ENCODE measurements at places on chromosomes 1 and 21. TPM values are rescaled to one million over a fixed set of nuclear protein-coding genes. Genes with fewer than 3 reads are reported as not detected.

GRCh38 chr1:241225741-241226140, 131.3 kb downstream of the RGS7 start:
- DNase-seq: no peak

DNA sequence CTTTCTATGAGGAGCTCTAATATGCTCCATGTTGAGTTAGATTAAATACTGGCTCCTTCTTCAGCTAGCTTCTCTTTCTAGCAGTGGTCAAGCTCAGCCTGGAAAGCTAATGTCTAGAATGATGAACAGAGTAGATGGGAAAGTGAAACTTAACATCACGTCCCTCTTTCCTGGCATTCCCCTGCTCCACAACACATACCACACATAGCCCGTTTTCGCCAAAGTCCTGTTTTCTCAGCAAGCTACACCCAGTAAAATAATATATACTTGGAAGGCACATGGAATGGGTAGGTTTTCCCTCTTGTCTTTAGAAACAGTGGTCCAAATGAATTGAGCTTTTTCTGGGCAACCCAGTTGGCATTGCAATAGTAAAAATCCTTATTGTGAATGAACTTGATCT, 3.8 kb downstream of the KRTAP27-1 start:
- no peak for DNase-seq

DNA sequence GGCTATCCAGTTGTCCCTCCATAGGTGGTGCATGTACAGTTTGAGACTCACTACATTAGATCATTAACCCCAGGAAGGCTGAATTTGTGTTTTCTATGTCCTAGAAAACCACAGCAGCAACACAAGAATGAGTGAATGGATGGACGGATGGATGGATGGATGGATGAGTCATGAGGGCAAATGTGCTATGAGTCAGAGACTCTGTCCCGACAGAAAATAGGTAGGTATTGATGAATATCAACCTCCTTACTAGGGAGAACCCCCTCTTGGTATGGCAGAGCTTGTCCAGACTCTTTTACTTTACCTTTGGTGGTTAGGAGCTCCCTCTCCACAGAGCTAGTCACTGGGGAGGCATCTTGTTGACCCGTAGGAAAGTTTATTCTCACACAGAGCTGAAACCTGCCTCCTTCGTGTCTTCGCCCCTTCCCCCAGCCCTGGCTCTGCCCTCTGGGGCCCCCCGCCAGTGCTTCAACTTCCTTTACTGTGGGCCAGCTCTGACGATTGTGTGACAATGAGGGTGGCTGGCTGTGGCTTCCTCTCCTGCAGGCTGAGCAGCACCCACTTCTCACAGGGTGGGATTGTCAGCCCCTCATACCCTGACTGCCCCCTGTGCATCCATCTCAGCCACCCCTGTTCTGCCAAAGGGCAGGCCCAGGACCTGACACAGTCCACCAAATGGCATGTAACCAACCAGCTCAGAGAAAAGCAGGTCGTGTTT, 145.2 kb downstream of the FOXD2 start:
- no peak for DNase-seq

- no peak for DNase-seq
Measured at GRCh38 chr21:45611939-45612664, 31.4 kb upstream of the PCBP3 start.

GRCh38 chr1:38558055-38558454, 301.5 kb downstream of the RRAGC start:
- DNase-seq: no peak

- DNase-seq: no peak
Measured at GRCh38 chr1:162942916-162943559, 82.1 kb upstream of the CCDC190 start.

- no peak for DNase-seq
Measured at GRCh38 chr1:186113461-186113860, 261.6 kb downstream of the TPR start.

DNA sequence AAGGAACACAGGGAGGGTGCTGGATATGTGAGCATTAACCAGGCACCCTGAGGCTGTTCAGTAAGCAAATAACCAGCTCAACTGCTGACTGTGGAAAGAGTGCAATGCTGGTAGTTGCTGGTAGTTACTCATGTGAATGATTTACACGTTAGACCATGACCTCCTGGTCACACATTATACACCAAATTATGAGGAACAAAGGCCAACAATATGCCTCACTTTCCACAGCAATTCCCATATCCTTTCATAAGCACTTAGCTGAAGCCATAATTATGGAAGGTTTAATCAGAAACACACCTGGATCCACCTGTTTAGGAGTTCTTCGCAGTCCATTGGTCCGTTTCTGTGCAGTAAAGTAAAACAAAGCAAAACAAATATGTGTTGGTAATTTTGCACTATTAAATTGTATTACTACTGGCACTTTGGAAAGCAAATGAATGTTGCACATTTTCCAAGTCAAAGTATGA, 281.8 kb downstream of the VAV3 start:
- DNase-seq: no peak

DNA sequence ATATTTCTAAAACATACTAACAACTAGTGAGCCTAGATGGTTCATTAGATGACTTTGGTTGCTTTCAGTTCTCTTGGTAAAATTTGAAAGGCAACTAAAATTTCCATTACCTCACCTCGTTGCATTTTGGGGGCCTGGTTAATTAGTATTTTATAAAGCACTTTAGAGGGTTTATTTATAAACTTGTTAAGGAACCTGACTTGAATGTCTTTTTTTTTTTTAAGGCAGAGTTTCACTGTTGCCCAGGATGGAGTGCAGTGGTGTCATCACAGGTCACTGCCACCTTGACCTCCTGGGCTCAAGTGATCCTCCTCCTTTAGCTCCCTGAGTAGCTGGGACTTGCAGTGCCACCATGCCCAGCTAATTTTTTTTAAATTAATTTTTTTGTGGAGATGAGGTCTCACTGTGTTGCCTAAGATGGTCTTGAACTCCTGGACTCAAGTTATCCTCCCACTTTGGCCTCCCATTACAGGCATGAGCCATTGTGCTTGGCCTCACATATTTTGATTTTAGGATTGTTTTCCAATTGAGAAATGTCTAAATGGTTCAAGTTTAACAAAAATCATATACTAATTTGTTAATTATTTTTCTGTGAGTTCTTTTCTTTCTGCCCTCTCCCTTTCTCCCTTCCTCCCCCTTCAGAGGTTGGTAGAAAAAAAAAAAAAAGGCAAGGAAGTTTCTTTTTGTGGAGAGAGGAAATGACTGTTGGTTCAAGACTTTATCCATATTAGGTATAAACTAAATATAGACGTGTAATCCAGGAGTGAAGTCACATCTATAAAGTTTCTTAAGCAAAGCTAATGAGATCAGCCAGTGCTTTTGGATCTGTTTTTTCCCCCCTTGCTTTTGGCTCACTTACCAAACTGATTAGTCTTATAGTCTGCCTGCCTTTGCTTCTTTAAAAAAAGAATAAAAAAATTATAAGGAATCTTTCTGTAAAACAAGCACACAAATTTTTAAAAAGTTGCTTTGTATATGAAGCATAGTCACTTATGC, 24.7 kb downstream of the CLIC4 start:
- DNase-seq: peak; percentile 65

DNA sequence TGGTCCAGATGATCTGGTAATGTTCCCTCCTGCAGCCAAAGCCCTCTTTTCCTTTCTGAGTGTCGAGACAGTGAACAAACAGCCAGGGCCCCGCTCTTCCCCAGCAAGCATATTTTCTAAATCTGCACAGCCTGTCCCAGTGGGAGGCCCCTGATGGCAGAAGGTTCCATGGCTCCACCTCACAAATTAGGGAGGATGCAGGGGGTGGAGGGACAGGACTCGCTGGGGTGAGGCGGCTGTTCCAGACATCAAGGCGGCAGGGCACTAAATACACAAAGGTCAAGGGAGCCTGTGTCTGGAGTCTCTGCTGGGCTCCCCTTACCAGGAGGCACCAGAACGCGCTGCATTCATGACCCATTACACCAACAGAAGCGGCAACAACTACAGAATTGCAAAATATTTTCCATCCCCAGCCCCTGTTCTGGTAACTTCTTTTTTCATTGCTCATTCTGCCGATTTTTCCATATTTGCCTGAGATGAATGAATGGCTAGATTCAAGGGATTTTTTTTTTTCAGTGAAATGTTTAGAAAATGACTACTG, 27.0 kb upstream of the PRELP start:
- DNase-seq: no peak

DNA sequence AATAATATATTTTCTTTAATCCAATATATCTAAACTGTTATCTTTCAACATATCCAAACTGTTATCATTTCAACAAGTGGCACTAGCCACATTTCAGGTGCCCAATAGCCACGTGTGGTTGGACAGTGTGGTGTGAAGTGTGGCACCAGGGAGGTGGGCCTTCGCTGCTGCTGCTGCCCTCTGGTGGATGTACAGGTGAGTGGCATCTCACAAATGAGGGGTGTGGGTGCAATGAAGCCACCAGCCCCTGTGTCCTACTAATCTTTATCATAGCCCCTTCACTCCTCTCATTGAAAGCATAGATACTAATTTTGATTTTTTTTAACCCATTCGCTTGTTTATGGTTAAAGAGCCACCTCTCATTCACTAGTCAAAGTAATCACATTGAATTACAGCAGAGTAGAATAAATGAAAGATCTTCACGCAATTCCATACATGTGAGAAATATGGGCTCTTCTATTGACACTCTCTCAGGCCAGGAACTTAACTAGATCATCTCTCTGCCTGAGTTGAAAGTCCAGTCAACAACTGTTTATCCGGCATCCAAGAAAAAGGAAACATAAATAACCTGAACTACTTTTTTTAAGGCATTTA, 499.2 kb downstream of the OMA1 start:
- peak; percentile 82 for DNase-seq

GRCh38 chr1:201466492-201466891, 2.5 kb downstream of the PHLDA3 start:
- DNase-seq: no peak

- peak; percentile 75 for DNase-seq
Measured at GRCh38 chr1:204128964-204129896, 22.6 kb downstream of the ETNK2 start.

DNA sequence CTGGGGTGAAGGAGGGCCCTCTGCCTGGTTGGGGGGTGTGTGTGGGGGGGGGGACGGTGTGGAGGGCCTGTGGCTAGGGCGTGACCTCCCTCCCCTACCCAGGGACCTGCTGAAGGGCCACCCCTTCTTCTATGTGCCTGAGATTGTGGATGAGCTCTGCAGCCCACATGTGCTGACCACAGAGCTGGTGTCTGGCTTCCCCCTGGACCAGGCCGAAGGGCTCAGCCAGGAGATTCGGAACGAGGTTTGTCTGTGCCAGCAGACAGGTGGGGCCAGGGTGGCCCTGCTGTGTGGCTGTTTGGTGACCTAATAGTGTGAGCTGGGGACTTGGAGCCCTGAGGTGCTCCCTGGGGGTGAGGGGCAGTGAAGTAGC, 43.9 kb downstream of the COQ8A start:
- no peak for DNase-seq

DNA sequence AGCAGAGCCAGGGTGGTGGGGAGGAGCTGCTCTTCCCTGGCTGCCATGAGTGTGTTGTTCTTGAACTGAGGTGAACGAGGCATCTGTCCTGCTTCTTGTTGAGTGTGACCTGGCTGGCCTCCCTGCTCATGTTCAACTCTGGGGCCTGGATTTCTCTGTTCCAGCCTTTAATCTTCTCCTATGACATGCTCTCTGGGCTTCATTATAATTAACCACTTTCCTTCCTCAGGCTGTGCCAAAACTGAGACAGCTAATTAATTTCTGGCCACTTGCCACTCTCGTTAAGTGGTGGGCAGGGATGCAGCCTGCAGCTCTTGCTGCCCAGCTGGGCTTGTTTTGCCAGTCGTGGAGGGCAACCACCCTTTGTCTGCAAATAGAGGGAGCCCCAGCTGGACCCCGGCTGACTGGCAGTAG, 23.3 kb downstream of the OPRD1 start:
- DNase-seq: no peak

DNA sequence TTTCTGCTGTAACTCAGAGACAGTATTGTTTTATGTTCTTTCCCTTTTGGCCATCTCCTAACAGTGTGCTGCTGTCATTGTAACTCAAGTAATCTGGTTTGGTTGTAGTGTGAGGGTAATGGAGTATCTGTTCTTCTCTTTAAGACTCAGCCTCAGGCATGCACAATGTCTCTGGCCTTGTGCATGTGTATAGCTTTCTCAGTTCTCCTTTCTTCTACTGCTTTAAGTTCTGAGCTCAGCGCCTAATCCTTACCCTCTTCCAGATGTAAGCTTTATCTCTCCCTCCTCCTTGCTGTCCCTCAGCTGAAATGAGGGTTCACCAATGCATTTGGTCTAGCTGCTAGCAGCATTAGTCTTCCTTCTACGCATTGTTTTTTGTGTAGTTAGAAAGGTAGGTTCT, 1420.4 kb upstream of the PRMT6 start:
- DNase-seq: no peak

DNA sequence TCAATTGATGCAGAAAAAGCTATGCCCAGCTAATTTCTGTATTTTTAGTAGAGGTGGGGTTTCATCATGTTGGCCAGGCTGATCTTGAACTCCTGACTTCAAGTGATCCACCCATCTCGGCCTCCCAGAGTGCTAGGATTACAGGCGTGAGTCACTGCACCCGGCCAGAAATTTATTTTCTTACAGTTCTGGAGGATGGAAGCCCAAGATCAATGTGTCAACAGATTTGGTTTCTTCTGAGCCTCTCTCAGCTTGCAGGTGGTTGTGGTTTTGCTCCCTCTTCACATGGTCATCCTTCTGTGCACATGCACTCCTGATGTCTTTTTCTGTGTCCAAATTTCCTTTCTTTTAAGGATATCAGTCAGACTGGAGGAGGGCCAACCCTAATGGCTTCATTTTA, 35.6 kb downstream of the SHCBP1L start:
- no peak for DNase-seq

DNA sequence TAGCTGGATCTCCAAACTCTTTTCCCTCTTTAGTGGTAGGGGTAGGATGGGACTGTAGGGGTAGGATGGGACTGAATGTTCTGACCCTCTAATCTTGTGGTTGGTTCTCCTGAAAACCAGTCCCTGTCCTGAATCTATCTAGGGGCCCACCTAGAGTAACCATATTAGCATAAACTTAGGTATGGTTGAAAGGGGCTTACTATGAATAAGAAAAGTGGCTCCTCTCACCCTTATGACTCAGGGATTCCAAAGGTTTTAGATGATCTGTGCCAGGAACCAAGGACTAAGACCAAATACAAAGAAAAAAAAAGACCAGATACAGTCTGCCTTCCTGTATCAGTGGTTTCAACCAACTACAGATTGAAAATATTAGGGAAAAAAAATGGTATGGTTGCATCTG, 28.9 kb downstream of the RNF2 start:
- no peak for DNase-seq

- DNase-seq: no peak
Measured at GRCh38 chr1:51433269-51433971, 85.6 kb downstream of the EPS15 start.

- no peak for DNase-seq
Measured at GRCh38 chr1:200034761-200035396, 7.4 kb downstream of the NR5A2 start.

TMEM201 gene
- 9.3 TPM for total RNA-seq

LINGO4 gene
- total RNA-seq: not detected

CLDN14 gene
- not detected for total RNA-seq

All from Karpas-422 (cell line).